ENCODE measurements at places on chromosomes 12 and 14. TPM values are rescaled to one million over a fixed set of nuclear protein-coding genes. Genes with fewer than 3 reads are reported as not detected.
A peak's percentile ranks its signal among the peaks of the same experiment; 100 is the strongest.

DNA sequence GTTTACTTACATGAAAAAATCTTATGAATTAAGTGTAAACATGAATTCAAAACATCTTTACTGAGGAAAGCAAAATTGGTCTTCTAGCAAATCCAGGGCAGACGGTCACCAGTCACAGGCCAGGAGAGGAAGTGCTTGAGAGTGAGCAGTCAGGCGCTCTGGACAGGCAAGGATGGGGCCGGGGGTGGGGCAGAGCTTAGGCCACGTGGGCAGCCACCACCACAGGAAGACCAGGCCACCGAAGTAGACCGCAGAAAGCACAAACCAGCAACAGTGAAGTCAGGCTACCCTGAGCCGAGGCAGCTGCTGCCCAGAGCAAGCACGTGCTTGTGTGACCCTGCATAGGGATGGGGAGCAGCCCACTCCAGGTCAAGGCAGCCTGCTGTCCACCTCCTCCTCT is 33.5 kb downstream of the SLC6A12 start:
- peaks cover 4% of the 10 kb centered on the region for H3K27me3 ChIP-seq
- no peak overlapping the region for H3K27ac ChIP-seq
- H3K36me3 ChIP-seq = no peaks in the 10 kb centered on the region
- no peak overlapping the region for H3K4me3 ChIP-seq
- DNase-seq = peak; percentile 62
- peaks cover 43% of the 10 kb centered on the region for H3K4me1 ChIP-seq

DNA sequence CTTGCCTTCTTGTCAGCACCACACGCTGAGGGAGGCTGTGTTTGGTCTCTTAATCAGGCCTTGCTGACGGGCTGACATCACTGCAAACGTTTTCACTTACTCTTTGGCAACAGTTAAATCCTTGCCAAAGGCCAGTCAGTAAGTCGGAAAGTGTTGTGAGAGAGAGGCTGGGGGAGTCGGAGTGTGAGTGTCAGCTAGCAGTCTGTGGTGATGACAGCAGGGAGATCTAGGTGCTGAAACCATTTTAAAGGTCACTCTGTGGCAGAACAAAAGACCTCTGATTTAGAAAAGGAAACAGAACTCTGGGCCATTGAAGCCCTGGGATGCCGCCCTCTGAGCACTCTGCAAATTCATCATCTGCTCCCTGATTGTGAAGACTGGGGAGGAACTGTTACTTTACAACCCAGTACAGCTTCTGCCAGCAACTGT is 143.5 kb downstream of the PAX9 start:
- no peak overlapping the region for H3K27ac ChIP-seq
- H3K4me3 ChIP-seq = no peak overlapping the region
- H3K36me3 ChIP-seq = no peaks in the 10 kb centered on the region
- DNase-seq = peak; percentile 5
- H3K4me1 ChIP-seq = no peaks in the 10 kb centered on the region

Gene SSTR1
- under 0.01 TPM for total RNA-seq

Gene ZFP36L1
- 50.6 TPM for total RNA-seq

Gene LRIG3
- total RNA-seq = 64.3 TPM

- peaks cover 5% of the 10 kb centered on the region for H3K36me3 ChIP-seq
- H3K27me3 ChIP-seq = no peaks in the 10 kb centered on the region
- DNase-seq = no peak
- H3K4me3 ChIP-seq = no peak overlapping the region
Measured at GRCh38 chr12:42570076-42570475, 19.5 kb downstream of the PRICKLE1 start.

Gene HCAR1
- 0.09 TPM for total RNA-seq

DNA sequence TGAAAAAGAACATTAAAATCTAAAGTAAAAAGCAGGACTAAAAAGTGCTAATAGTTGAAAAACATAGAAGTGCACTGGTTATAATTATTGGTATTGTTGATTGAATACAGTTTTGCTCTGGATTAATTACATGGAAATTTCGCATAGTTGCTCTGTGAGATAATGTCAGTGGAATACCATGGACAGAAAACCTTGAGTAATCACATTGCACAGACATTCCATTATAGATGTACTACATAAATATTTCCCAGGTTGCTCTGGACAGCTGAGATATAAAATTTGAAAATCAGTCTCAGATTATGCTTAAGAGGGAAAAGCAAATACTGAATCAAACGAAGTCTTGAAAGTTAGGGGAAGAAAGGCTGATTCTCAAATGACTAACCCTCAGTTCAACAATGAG is 439.3 kb upstream of the FLRT2 start:
- no peaks in the 10 kb centered on the region for H3K4me1 ChIP-seq
- H3K27ac ChIP-seq = no peak overlapping the region
- DNase-seq = no peak
- H3K36me3 ChIP-seq = no peaks in the 10 kb centered on the region
- H3K27me3 ChIP-seq = no peaks in the 10 kb centered on the region

DNA sequence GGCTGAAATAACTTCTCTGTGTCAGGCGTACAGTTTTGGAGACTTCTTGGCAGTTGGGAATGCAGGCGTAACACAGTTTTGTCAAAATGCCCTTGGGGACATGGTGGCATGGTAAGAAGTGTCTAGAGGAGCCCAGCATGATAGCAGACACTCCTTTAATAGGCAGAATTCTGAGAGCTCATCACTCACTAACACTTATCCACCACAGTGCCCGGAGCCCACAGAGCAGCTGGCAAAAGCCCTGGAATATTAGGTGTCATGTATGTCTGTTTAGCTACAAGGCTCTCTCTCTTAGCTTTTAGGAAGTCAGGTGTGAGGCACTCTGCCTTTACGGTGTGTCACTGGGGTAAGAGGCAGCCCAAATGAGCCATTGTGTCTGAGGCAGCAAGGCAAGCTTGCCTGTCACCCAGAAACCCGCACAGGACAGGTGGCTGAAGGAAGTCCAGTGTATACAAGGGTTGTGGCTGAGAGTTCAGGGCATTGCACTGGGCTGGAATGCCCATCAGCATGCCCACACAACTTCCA is 96.3 kb downstream of the ESRRB start:
- DNase-seq = no peak
- no peak overlapping the region for H3K27ac ChIP-seq
- peaks cover 34% of the 10 kb centered on the region for H3K4me1 ChIP-seq
- H3K27me3 ChIP-seq = peaks cover 4% of the 10 kb centered on the region
- H3K4me3 ChIP-seq = no peak overlapping the region
- H3K36me3 ChIP-seq = no peaks in the 10 kb centered on the region

DNA sequence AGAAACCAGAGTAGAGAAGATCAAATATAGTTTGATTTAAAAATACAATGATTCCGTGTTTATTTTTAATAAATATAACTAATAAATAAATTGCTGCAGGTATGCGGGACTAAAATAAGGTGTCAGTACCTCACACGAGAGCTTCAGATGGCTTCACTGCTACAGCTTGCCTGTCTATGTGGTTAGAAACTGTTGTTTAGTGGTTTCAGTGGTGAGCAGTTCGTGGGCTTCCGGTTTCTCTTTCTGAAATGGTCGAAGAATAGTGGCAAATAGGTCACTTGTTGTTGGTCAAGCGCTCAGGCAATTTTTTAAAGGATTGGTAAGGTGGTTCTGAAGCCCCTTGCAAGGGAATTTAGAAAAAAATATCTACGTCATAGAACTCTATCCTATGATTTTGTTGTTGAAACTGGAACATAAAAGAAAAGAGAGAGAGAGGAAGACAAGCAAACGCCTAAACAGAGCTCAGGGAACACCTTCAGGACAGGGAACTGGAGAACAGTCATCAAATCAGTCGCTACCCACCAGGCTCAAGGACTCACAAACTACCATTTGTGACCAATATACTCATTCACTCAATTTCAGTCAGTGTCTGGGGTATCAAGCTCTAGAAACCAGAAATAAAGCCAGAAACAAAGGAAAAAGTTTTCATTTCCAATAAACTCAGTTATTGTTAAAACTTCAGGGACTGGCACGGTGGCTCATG is 31.3 kb downstream of the GABARAPL1 start:
- no peaks in the 10 kb centered on the region for H3K27me3 ChIP-seq
- H3K4me1 ChIP-seq = no peaks in the 10 kb centered on the region
- no peak overlapping the region for H3K4me3 ChIP-seq

Gene NOVA1
- total RNA-seq = 7.9 TPM

- peaks cover 93% of the 10 kb centered on the region for H3K27me3 ChIP-seq
- H3K4me3 ChIP-seq = no peak overlapping the region
- DNase-seq = no peak
- H3K4me1 ChIP-seq = peaks cover 37% of the 10 kb centered on the region
Measured at GRCh38 chr12:48986720-48987291, 8.7 kb downstream of the WNT1 start.

- no peaks in the 10 kb centered on the region for H3K4me1 ChIP-seq
- no peak overlapping the region for H3K27ac ChIP-seq
- no peak overlapping the region for H3K4me3 ChIP-seq
- no peaks in the 10 kb centered on the region for H3K27me3 ChIP-seq
Measured at GRCh38 chr12:44193281-44193680, 357.4 kb downstream of the TMEM117 start.

Gene ABHD4
- 8.0 TPM for total RNA-seq

Gene DLGAP5
- total RNA-seq = 12.4 TPM

- H3K27me3 ChIP-seq = no peaks in the 10 kb centered on the region
- DNase-seq = no peak
- H3K4me1 ChIP-seq = no peaks in the 10 kb centered on the region
- H3K36me3 ChIP-seq = no peaks in the 10 kb centered on the region
- no peak overlapping the region for H3K4me3 ChIP-seq
- H3K27ac ChIP-seq = no peak overlapping the region
Measured at GRCh38 chr12:97404093-97404492, 58.5 kb upstream of the RMST start.

Gene MGP
- total RNA-seq = 500 TPM

Gene RNASE7
- total RNA-seq = not detected

DNA sequence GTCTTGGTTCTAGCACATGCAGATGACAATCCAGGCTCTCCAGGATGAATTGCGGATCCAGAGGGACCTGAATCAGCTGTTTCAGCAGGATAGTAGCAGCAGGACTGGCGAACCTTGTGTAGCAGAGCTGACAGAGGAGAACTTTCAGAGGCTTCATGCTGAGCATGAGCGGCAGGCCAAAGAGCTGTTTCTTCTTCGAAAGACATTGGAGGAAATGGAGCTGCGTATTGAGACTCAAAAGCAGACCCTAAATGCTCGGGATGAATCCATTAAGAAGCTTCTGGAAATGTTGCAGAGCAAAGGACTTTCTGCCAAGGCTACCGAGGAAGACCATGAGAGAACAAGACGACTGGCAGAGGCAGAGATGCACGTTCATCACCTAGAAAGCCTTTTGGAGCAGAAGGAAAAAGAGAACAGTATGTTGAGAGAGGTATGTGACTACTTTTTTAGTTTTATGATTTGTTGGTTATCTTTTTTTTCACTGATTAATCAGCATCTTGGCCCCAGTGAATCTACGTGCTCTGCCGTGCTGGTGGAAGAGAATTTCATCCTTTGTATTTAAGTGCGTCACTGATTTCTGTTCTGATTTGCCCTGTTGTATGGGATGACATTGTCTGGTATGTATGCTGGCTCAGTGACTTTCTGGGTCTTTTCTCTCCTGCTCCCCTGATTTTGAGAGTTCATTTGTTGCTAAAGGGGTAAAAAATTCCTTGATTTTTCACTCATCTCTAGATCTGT is 92.3 kb downstream of the ERC1 start:
- peaks cover 5% of the 10 kb centered on the region for H3K4me1 ChIP-seq
- no peaks in the 10 kb centered on the region for H3K36me3 ChIP-seq
- H3K4me3 ChIP-seq = no peak overlapping the region
- peak; percentile 6 for DNase-seq

Gene SPX
- 12.9 TPM for total RNA-seq

GRCh38 chr14:31027847-31028246 is 1.7 kb upstream of the STRN3 start:
- H3K4me1 ChIP-seq = peaks cover 3% of the 10 kb centered on the region
- no peaks in the 10 kb centered on the region for H3K27me3 ChIP-seq
- no peaks in the 10 kb centered on the region for H3K36me3 ChIP-seq
- no peak for DNase-seq

Gene NRIP2
- 2.3 TPM for total RNA-seq
